Spleen (tissue), 13 donors: ENCODE measurements at places on chromosomes 1 and 21.
A peak's percentile ranks its signal among the peaks of the same experiment; 100 is the strongest.

- no peak for DNase-seq
These were observed 2.1 kb upstream of the AHDC1 start for GRCh38 chr1:27605796-27606707.

GRCh38 chr1:112196731-112197130 lies 199.3 kb upstream of the CTTNBP2NL start:
- DNase-seq: no peak

DNA sequence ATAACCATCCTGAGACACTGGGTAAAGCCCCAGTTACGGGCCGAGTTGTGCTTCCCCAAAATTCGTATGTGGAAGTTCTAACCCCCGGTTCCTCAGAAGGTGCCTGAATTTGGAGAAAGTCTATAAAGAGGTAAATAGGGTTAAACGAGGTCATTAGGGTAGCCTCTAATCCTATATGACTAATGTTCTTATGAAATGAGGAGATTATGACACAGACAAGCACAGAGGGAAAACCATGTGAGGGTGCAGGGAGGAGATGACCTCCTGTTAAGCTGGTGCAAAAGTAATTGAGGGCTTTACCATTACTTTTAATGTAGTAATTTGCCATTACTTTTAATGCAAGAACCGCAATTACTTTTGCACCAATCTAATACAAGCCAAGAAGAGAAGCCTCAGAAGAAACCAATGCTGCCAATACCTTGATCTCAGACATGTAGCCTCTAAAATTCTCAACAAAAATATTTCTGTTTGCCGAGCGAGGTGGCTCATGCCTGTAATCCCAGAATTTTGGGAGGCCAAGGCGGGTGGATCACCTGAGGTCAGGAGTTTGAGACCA lies 260.8 kb downstream of the GPATCH2 start:
- DNase-seq: no peak

GRCh38 chr1:226984521-226985238 lies 44.6 kb downstream of the COQ8A start:
- peak; percentile 70 for DNase-seq

DNA sequence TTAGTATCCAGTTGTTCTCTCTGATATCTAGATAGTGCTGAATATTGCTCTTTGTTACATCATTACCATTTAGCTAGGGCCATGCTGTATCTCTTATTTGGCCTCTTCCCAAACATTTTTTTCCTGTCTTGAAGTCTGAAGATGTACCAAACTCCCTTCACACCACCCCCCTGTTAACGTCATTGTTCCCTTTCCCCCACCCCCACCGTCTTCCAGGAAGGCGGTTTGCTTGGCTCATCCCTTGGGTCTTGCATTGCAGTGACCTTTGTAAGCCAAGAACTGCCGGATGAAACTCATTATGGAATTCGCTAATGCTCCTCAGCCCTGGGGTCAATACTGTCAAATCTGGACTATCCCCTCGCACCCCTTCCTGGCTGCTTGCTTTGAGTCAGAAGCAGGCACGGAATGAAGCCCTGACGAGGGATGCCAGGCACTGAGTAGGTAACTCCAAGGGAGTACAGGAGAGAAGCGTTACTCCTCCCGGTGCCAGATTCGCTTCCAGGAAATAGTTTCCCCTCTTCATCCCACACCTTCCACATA lies 283.1 kb downstream of the TM2D1 start:
- no peak for DNase-seq

- no peak for DNase-seq
These were observed 11.6 kb downstream of the SARS1 start for GRCh38 chr1:109225308-109225707.

DNA sequence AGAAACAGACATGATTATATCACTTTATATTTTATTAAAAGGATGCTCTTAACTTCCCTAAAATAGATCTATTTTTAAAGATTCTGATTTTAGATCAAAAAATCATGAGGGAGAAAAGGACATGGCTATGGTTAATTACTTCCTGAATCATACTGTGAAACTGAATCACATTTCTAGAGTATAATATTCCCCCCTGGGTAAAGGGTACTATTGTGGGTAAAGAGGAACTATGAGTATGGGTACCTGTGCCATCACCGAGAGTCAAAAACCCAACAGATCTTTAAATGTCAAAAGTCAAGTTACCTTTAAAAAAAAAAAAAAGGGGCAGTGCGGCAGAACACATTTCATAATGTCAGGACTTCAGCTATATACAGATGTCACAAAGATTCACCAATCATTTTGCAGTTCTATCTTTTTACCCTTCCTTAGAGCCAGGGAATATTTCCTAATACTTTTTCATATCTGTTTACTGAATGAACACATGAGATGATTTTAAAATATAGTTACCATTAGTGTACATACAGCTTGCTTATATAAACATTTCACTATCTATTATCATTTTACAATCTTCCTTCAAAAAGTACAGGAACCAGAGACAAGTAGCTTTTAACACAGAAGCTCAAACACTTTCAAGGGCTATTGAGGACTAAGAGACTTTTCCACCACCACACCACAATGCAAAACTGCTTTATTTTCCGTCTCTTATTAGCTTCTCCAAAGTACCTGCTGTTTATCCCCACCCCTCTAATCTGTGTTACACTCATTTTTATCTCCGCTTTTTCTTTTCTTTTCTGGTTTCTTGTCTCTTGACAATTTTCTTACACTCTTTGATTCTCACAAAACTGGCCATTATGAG lies 45.0 kb downstream of the EVI5 start:
- no peak for DNase-seq

DNA sequence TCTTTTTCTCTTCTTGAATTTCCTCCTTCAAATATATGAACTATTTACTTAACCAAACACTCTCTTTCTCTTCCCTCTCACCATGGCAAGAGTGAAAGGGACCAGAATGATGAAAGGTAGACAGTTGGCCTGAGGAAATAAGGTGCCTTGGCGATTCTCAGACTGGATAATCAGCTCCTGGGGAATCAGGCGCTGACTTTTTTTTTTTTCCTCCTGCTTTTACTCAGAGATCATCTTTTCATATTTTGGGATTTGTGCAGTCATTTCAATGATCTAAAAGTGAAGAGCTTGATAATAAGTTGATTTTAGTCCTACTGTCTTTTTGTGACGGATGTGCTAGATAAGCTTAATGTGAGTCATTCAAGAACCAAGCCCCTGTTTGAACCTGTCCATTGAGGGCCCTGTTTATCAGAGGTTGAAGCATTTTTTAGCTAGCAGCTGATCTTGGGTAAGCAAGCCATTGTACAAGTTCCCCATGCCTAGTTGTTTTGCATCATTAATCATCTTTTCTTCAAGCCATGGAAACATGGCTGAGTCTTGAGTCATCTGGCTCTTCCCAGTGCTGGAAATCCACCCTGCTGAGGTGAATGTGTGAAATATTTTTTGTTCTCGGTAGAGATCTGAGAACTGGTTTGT lies 40.8 kb downstream of the ITSN1 start:
- DNase-seq: no peak

- no peak for DNase-seq
These were observed 81.8 kb downstream of the CDC7 start for GRCh38 chr1:91582431-91582921.

DNA sequence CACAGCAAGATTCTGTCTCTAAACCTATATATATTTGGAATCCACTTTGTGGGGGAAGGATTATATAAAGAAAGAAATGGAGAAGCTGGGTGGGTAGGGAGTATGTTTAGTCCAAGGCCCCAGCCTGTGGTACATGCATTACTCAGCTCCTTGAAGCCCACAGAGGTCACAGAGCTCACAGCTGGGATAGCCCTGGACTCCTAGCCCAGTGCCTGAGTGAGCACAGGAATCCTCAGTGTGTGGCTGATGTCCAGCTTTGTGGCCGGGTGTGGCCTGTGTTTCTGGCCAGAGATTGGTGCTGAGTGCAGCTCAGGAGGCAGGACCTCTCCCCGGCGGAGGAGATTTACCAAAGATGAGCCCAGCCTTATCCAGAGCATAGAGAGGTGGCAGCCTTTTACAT lies 7.6 kb downstream of the CAPN9 start:
- peak; percentile 39 for DNase-seq

DNA sequence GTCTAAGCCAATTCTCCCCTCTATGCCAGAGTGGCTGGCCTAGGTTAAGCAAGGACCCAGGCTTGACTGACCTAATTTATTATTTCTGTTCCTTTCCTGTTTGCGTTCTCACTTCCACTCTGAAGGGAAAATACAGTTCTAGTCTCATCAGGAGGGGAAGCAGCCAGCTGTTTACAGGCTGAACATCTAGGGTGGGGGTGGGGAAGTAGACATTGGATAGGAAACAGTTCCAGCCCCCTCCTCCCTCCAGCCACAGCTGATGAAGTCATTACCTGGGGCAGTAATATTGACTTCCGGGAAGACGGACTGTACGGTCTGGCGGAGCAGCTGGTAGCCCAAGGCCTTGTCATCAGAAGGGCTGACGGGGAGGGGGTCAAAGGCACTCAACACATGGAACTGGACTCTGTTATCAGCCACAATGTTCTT lies 17.6 kb downstream of the PM20D1 start:
- no peak for DNase-seq

GRCh38 chr1:208208132-208208487 lies 36.1 kb downstream of the PLXNA2 start:
- no peak for DNase-seq

- no peak for DNase-seq
These were observed 965.8 kb downstream of the PLA2G4A start for GRCh38 chr1:187794561-187794960.

DNA sequence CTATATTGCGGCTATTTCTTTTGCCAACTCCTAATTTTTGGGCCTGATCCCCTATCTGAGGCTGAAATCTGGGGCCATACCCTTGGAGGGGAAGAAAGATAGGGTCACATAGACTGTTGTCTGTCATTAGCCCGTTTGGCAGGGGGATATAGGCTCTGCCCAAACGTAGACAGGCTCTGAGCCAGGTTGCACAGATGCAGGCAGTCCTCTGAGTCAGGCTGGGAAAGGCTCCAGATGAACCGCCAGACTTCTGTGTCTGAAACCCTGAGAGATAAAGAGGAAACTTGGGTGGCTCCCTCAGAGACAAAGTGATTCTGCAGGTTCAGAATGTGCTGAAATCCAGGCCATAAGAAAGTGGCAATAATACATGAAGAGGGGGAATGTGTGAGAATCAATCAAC lies 4.0 kb upstream of the CAP1 start:
- no peak for DNase-seq

DNA sequence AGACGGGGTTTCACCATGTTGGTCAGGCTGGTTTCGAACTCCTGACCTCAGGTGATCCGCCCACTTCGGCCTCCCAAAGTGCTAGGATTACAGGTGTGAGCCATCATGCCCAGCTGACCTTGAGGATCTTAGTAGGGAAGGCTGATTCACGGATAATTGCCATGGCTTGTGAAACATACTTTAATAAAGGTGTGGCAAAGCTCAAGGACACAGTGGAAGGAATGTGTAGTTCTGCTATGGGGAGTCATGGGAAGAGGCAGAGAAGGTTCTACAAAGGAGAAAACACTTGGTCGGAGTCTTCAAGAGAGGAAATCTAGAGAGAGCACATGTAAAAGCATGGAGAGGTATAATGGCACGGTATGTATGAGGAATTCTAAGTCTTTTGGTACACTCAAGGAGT lies 12.7 kb upstream of the PTCH2 start:
- DNase-seq: no peak

DNA sequence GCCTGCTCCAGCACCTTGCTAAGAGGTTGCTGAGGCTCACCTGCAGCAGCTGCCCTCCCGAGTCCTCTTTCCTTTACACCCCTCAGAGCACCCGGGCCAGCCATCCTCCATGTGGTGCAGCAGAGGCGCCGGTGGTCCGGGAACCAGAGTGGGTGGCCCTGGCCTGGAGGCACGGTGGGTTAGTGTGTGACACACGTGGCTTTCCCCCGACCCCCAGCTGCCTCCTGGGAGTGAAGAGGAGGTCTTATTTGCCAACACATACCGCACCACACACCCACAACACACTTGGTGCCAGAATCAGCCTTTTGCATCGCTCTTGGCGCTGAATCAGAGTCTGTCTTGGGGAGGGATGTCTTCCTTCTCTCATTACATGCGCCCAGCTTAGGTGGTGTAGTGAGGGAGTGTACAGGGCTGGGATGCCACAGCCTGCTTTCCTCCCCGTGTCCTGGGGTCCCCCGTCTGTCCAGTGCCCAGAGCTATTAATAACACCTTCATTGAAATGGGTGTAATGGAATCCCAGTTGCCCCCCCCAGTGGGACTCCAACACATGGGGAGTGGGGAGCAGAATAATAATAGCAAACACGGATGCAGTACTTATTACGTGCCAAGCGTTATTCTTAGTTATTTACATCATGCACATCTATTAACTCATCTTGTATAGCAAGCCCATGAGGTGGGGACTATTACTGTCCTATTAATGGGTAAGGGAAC lies 38.2 kb downstream of the MAPKAPK2 start:
- DNase-seq: no peak

- no peak for DNase-seq
These were observed at the start of gene VSIG8 for GRCh38 chr1:159862557-159862956. Gene VSIG8 (minus strand): TSS chr1:159862657. CDS start chr1:159862521, 136 bp downstream.

- DNase-seq: peak; percentile 43
These were observed 318.3 kb downstream of the MATN1 start for GRCh38 chr1:30405081-30405480.

GRCh38 chr1:52179073-52179472 lies 37.2 kb downstream of the ZFYVE9 start:
- no peak for DNase-seq

- no peak for DNase-seq
These were observed 30.4 kb upstream of the PDC start for GRCh38 chr1:186491336-186491735.

DNA sequence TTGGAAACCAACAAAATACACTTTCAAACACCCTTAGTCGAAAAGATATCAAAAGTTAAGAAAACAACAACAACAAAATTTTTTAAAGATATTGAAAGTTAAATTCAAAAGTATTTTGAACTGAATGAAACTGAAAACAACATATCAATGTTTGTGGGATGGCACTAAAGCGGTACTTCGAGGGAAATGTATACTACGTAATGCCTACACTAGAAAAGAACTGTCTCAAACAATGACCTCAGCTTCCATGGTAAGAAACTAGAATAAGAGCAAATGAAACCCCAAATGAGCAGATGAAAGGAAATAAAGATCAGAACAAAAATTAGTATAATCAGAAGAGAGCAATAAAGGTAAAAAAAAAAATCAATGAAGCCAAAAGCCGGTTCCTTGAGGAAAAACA lies 6.1 kb downstream of the CBR1 start:
- DNase-seq: no peak

DNA sequence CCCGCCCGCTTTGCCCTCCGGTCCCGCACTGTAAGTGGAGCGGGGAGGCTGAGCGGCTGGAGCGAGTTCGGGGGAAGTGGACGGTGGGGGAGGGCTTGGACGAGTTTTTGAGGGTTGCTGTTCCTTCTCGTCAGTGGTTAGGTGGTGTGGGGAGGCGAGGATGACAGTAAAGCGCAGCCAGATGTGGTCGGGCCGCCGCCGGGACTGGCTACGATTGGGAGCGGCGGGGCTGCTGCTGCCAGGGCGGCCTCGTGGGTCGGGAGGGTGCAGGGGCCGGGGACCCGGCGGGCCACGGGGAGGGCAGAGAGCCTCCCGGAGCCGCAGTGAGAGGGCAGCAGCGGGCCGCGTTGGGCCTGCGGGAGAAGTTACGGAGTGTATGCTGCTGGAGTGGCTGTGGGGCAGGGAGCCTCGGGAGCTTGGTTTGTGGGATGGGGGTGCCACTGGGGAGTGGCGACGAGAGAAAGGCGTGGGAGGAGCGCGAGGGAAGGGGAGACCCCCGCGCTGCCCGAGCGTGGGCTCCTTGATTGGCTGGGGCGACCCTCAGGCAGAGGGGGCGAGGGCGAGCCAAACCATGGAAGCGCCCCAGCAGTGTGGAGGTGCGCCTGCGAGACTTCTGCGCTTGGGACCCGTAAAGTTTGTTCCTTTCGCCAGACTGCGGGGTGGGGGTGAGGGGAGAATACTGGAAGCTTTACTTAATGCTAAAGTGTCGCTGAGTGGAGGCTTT lies 2.1 kb downstream of the ADGRL2 start:
- DNase-seq: peak; percentile 78

- DNase-seq: no peak
These were observed 6.1 kb upstream of the PSMA5 start for GRCh38 chr1:109432336-109432735.
